ENCODE measurements at places on chromosomes 13 and 19.
A peak's percentile ranks its signal among the peaks of the same experiment; 100 is the strongest.

- no peak for DNase-seq
These were observed 6.9 kb downstream of the MTMR6 start for GRCh38 chr13:25280396-25280795.

DNA sequence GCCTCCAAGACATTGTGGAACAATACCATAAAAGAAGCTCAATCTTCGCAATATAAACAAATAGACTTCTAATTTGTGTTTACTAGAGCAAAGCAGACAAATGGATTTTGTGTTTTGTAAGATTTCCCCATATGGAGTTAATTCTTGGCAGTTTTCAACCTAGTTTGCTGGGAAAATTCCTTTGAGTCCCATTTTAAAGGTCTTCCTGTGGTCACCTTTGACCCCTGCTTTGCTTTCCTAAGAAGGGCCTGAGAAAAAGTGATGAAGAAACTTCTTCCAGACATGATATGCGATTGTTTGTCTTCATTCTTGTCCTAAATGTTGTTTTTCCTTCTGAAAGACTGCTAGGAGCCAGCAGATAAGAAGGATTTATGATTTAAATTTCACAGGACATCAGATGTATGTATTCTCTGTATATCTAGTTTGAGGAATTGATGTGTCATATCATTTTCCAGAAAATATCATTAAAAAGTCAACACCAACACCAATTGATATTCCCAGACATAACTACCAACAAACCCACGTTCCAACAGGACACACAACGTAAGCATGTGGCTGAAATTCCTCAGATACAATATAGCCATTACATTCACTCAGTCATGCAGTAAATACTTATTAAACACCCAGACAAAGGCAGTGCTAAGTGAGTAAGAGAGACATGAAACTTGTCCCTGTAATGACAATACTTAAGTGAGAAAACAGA lies 276.4 kb downstream of the LHFPL6 start:
- DNase-seq = no peak

DNA sequence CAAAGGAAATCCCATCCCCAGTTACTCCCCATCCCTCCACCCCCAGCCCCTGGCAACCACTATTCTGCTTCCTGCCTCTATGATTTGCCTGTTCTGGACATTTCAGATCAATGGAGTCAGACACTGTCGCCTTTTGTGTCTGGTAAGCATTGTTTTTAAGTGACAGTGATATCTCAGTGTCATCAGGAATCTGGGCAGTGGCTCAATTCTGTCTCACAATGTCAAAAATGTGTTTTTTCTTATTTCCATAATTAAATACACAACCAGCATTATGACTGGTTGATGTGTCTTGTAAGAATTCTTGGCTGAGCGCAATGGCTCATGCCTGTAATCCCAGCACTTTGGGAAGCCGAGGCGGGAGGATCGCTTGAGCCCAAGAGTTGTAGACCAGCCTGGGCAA lies 20.2 kb upstream of the PGLS start:
- no peak for DNase-seq

- peak; percentile 77 for DNase-seq
These were observed 2.6 kb upstream of the CACNG7 start for GRCh38 chr19:53906211-53907192.

GRCh38 chr19:35977446-35978222 lies 17.4 kb upstream of the SDHAF1 start:
- DNase-seq = no peak

- no peak for DNase-seq
These were observed 69.3 kb downstream of the NUFIP1 start for GRCh38 chr13:44920013-44920412.

DNA sequence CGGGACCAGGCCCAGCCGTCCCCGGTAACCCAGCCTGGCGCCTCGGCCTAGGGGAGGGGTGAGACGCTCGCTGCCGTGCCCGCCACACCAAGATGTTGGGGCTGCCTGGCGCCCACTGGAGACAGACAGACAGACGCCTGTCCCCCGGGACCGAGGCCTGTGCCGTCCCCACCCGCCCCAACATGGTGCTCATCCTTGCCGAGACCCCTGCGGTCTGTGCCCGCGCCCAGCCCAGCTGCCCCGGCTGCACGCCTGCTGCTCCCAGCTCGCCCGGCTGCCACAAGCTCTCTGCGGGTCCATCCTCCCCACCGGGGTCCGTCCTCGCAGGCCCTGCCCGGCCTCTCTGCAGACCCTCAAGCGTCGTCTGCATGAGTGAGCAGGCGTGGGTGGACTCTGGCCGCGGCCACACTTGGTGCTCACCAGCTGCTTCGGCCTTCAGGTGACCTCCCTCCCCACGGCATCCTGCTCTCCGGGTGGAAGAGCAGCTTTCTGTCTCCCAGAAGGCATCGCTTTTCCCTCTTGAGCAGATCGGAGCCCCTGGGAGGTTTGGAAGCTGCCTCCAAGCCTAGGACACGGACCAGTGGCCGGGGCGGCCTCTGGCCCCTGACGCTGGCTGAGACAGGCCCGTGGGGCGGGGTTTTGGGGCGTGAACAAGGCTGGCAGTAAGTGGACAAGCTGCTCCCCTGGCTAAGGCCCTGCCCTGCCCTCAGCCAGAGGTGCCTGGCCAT lies 6.7 kb upstream of the TMPRSS9 start:
- no peak for DNase-seq

GRCh38 chr13:72737033-72737432 lies 9.3 kb downstream of the BORA start:
- DNase-seq = no peak

- no peak for DNase-seq
These were observed 288.7 kb downstream of the FOXO1 start for GRCh38 chr13:40377783-40378182.

- DNase-seq = no peak
These were observed 12.8 kb upstream of the MKNK2 start for GRCh38 chr19:2063824-2064223.

GRCh38 chr19:17215127-17215971 lies at the start of gene USE1:
TSS of gene USE1 (plus strand) at chr19:17215357. CDS start at chr19:17215406, 49 bp downstream.
- peak; percentile 96 for DNase-seq

- no peak for DNase-seq
These were observed 224.5 kb downstream of the DCLK1 start for GRCh38 chr13:35906636-35907035.

- DNase-seq = no peak
These were observed 377.3 kb upstream of the KLF12 start for GRCh38 chr13:74511523-74511922.

GRCh38 chr19:10271543-10272086 lies 695 bp downstream of the ICAM1 start:
- peak; percentile 23 for DNase-seq

- DNase-seq = no peak
These were observed 17.8 kb upstream of the UPF3A start for GRCh38 chr13:114263578-114263977.

GRCh38 chr13:114031631-114032030 lies 57.8 kb upstream of the C13orf46 start:
- DNase-seq = peak; percentile 46

- DNase-seq = no peak
These were observed 2.6 kb downstream of the SPRYD7 start for GRCh38 chr13:49933511-49933910.

GRCh38 chr13:99996381-99996973 lies 14.9 kb downstream of the ZIC2 start:
- no peak for DNase-seq

Data from hepatic stellate cell (primary cell).